ENCODE measurements at places on chromosomes 16 and 17. TPM values are rescaled to one million over a fixed set of nuclear protein-coding genes. Genes with fewer than 3 reads are reported as not detected.

DNA sequence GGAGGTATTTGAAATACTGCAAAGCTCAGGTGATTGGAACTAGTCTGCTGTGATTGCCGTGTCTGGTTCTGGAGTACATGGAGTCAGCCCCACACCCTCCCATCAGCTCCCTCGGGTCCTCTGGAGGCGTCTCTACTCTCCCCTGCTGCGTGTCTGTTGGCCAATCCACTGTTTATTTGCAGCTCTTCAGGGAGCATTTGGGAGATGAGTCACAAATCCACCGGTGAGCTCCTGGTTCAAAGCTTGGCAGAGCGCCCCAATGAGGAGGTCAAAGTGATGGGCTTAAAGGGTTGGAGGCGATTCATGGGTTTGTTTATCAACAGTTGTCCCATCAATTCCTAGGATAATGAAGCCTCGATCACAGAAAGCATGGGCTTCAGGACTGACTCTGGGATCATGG lies 14.6 kb downstream of the CALB2 start:
- H3K27me3 ChIP-seq, result peaks cover 10% of the 10 kb centered on the region
- no peak overlapping the region for H3K27ac ChIP-seq
- no peak for DNase-seq
- no peaks in the 10 kb centered on the region for H3K36me3 ChIP-seq
- no peak overlapping the region for H3K4me3 ChIP-seq
- no peaks in the 10 kb centered on the region for H3K4me1 ChIP-seq

SYNGR3 gene
- total RNA-seq, result not detected

DNA sequence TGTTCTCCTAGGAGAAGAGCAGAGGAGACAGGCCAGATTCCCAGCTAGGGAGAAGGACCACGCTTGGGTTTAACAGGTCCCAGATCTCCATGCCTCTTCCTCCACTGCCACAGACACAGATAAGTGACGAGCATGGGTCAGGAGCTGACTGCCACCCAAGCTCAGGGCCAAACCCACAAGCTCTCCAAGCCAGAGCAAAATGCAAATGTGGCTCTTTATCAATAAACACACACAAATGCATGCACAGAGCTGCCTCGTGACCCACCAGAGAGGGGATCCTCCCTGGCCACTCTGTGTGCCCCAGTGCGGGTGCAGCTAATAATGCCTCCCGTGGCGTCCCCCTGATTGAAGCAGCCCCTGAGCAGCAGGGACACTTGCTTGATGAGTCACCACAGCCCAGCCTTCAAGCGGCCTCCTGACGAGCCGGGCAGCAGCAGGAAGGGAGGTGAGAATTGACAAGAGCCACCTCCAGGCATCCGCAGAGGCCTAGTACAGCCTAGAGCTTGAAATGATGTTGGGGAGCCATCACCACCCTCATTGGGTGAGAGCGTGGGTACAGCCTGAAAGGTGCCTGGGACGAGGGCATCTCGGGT lies 143.9 kb downstream of the CCDC182 start:
- H3K36me3 ChIP-seq, result no peaks in the 10 kb centered on the region
- peak; percentile 4 for DNase-seq
- no peak overlapping the region for H3K27ac ChIP-seq
- no peak overlapping the region for H3K4me3 ChIP-seq

DNA sequence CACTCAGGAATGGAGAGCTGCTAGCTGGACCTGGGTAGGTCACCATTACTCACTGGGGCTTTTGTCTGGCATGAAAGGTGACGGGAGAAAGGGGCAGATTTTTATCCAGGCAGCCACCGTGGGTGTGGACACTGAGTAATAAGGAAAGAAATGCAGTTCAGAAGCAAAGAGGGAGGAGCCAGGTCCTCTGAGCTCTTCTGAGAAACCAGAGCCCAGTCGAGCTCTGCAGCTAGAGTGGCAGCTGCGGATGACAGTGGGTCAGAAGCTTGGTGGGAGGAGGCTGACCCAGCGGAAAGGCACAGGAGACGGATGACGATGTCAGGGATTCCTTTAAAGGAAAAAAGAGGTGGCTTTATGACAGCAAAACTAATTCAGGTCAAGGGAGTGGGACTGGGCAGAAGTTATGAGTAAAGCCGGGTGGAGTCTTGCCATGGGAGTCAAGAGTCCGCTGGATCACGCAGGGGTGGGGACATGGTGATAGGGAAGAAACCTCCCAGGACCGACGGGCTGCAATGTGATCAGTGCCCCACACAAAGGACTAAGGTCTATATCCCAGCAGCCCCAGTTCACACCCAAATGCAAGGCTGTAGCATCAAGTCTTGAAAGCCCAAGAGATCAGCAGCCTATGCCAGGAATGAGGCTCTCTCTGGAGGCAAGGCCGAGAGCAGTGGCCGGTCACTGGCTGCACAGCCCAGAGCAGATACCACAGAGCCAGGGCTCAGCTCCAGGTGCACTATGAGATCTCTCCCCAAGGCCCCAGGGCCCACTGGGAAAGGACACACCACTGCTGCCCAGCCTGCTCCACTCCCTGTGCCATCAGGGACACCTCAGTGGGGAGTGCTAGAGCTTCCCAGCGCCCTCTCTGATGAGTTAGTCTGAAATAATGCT lies 6.3 kb upstream of the MNT start:
- H3K4me3 ChIP-seq, result peak overlapping the region; percentile 5
- H3K27ac ChIP-seq, result peak overlapping the region; percentile 86
- no peaks in the 10 kb centered on the region for H3K27me3 ChIP-seq
- peak; percentile 79 for DNase-seq

DNA sequence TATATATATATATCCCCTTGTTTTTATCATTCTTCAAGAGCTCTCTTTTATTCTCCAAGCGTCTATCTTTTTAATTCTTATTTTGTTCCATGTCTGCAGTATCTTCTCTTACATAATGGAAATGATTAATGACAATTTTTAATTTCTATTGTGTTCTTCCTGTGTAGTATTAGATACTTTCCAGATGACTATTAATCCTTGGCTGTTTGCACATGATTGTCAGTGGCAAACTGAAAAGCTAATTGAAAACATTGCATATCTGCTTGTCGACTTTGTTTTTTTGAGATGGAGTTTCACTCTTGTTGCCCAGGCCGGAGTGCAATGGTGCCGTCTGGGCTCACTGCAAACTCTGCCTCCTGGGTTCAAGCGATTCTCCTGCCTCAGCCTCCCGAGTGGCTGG lies 124.7 kb downstream of the BCAS3 start:
- H3K27me3 ChIP-seq, result no peaks in the 10 kb centered on the region
- no peak overlapping the region for H3K4me3 ChIP-seq
- H3K4me1 ChIP-seq, result no peaks in the 10 kb centered on the region
- DNase-seq, result no peak

CCDC144A gene
- total RNA-seq, result 1.5 TPM

DNA sequence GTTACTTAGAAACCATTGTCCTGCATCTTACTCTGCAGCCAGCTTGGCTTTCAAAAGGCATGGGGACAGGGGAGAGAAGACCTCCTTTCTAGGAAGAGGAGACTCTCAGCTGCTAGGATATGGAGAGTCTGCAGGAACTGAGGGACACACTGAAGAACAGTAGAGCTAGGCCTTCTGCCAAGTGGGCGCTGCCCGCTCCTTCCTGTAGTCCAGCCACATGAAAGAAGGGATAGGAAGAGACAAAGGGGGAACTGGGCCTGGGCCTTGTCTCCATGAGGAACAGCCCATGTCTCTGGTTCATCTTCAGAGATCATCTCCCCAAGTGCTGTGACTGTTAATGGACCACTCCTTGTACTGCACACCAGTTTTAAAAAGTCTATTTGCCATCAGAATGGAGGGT lies 78.4 kb downstream of the SYCE1L start:
- no peak overlapping the region for H3K27ac ChIP-seq
- H3K36me3 ChIP-seq, result no peaks in the 10 kb centered on the region
- H3K4me3 ChIP-seq, result no peak overlapping the region

CHST6 gene
- 0.15 TPM for total RNA-seq

DNA sequence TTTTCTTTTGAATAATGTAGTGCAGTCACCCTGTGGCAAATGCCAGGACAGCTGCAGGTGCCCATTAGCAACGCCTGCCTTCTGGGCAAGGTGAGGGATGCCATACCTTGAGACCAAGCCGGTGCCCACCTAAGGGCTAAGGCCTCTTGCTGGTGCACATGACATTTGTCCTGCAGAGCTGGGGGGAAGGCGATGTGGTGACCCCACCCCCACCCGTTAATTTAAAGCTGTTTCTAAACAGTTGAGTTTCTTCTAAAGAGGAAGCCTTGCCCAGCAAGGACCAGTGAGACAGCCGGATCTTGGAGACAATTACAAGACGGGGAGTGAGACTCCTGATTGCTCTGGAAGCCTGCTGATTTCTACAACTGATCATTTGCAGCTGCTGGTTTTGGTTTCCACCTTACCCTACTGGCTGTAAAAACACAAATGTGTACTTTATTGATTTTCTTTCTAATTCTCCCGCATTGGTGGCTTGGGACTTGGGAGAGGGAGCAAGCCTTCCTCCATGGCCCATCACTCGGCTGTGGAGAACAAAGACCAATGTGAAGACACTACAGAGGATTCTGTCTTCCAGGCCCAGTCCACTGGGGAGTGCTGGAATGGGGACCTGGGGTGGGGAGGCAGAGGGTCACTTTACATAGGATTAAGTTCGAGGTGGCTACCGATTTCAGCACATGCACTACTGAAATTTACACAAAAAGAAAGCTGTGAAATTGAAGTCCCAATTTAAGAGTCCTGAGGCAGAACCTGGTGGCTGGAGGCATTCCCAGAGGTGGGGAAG lies 2.7 kb downstream of the CDK5R1 start:
- no peak overlapping the region for H3K4me3 ChIP-seq
- peaks cover 17% of the 10 kb centered on the region for H3K36me3 ChIP-seq
- no peaks in the 10 kb centered on the region for H3K27me3 ChIP-seq
- DNase-seq, result no peak

DNA sequence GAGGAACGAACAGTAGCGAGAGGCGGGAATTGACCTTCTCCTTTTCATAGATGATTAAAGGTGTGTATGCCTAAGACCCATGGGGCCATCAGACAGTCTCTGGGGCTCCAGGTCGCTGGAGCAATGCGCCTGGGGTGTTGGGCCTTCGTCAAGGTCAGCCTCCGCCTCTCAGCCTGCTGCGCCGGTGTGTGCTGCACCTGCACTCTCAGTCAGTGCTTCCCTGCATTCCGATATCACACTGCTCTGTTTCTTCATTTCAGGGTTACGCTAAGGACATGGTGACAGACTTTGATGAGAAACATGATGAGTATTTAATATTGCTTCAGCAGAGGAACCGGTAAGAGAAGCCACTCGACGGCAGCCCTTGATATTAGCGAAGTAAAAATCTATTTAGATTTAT lies 68.2 kb downstream of the KATNIP start:
- DNase-seq, result no peak
- H3K27ac ChIP-seq, result no peak overlapping the region
- no peaks in the 10 kb centered on the region for H3K36me3 ChIP-seq
- H3K27me3 ChIP-seq, result no peaks in the 10 kb centered on the region

Data from psoas muscle (tissue), 8 donors.